ENCODE measurements at places on chromosomes 1 and 21.
A peak's percentile ranks its signal among the peaks of the same experiment; 100 is the strongest.

DNA sequence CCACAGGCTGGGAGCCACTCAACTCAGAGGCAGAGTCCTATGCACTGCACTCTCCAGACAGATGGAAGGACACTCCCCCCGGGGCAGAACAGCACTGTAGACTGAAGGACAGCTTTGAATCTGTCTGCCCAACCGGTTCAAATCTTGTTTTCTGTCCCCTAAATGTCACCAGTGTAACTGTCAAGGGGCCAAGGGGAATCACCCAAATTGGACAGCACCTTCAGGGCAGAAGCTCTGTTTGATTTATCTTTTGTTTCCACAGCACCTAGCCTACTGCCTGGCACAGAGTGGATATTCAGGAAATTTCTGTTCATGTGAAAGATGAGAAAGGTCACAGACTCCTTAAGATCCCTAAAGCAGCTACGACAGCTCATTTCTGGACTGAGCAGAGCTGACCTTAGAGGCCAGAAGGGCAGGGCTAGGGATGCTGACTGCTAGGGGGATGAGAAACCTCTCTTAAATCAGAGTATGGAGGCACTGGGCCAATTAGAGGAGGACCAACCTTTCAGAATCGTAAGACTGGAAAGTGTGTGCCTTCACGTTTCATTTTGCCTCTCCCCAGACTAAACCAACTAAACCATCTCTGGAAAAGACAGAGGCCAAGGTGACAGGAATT is 41.0 kb downstream of the ITPKB start:
- no peak for DNase-seq

GRCh38 chr1:243490748-243491686 is 235.2 kb downstream of the SDCCAG8 start:
- DNase-seq = no peak

- no peak for DNase-seq
These were observed 339.9 kb downstream of the NTNG1 start for GRCh38 chr1:107480548-107481415.

GRCh38 chr1:165823552-165824268 is 3.7 kb upstream of the UCK2 start:
- no peak for DNase-seq

DNA sequence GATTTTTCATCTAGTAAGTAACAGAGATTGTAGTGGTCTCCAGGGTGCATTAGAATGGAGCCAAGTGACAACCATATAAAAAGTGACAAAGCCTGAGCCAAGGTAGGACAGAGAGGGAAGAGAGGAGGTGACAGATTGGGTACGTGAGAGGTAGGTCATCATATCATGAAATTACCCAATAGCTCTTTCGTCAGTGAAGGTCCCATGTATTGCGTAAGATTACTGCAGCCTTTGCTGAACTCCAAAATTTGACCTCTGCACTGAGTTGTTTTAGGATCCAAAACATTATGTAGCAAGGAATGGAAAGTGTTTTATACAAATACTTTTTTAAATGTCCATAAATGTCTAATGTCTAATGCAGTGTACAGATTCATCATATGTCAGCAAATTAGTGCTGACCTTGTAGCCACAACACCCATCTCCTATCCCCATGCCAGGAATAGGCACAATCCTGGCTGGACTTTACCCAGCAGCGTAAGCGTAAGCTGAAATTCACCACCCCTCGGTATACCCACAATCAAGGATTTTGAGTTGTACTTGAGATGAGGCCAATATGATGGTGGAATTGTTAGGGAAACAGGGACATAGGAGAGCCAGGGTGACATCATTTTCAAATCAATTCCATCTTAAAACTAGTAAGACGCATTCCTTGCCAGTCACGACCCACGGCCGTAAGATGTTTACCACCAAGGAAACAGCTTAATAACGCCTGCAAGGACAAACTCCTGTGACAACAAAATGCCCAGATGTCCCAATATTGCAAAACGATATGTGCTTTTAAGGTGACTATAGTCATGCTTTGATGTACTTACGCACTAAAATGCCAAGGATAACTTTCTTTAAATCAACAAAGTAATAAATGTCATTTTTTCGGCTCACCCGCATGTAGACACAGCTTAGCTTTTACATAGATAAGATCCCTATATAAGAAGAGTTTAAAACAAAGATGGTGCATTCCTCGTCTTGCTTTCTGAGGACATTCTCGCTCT is 38.1 kb upstream of the GREM2 start:
- DNase-seq = no peak

GRCh38 chr1:17579951-17580939 is 40.7 kb downstream of the ARHGEF10L start:
- DNase-seq = no peak

DNA sequence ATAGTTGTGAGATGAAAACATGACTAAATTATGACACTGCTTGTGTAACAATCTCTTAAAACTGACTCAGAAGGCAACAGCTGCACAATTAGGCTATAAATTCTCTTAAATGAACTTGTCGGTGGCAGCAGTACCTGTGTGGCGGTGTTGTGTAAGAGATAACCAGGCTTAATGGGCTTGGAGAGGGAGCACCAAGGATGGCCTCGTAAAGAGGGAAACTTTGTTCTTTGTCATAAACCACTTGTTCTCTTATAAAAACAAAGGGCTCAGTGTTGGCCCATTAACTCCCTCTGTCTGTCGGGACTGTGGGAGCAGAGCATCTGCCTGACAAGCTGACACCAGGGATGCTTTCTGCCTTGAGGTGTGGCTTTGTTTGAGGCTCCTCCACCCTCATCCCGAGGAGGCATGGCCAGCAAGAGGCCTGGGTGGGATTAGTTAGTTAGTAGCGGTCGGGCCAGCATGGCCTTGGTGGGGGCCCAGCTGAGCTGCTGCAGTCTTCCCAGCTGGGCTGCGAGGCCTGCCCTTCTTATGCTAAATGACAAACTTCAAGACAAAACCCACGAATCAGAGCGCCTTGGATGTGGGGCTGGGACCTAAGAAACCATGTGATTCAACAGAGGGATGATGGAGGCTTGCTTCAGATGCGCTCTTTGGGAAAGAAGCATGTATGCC is 171.4 kb downstream of the CAMTA1 start:
- peak; percentile 45 for DNase-seq

Data from ecto neural progenitor cell (in vitro differentiated cells).